ENCODE measurements at places on chromosomes 16 and 17.

DNA sequence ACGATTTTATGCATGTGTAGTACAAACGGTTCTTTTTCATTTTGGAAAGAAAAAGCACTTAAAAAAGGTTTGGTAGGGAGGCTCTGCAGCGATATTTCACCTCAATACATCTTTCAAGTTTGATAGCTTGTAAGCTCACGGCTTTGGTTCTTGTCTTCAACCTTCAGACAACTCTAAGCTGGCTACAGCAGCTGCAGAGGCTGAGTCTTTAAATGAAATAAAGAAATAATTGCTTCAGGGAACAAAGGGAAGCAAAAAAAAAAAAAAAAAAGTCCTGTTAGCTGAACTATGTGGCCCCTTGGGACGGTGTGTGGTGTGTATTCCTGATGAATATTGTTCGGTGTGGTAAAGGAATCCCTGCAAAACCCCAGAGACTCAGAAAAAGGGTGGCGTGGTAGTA lies 265.1 kb downstream of the NTN1 start:
- no peak for DNase-seq

- no peak for DNase-seq
These were observed 151.1 kb upstream of the WSCD1 start for GRCh38 chr17:5919089-5919488.

DNA sequence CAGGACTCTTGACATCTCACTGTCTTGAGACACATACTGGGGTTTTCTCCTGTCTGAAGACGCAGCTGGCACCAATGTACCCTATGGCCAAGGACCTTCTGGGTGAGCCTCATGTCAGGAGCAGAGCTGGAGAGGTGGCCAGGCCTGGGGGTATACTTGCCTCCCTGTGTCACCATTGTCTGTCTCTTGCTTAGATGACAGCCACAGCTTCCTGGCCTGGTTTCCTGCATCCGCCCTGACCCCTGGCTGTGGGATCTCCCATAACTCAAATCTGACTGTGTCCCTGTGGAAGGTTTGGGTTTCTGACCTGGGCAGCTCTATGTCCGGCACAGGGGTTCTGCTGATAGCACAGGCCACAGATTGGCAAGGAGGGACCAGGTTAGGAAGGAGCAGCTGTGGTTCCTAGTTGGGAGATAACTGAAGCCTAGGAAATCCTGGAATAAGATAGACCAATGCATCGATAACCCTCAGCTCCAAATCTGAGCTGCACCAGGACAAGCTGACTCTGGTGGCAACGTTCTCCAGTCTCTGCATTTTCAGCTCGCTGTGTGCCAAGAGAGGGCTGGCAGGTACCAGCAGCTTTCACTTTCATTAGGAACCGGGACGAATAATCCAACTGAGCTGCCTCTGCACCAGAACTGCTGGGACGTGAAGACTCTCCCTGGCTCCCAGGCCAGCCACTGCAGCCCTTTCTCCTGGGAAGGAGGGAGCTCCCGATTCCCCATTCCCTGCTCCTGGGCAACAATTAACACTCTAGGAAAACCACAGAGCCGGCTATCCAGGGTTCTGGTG lies 5.0 kb downstream of the DEXI start:
- no peak for DNase-seq

DNA sequence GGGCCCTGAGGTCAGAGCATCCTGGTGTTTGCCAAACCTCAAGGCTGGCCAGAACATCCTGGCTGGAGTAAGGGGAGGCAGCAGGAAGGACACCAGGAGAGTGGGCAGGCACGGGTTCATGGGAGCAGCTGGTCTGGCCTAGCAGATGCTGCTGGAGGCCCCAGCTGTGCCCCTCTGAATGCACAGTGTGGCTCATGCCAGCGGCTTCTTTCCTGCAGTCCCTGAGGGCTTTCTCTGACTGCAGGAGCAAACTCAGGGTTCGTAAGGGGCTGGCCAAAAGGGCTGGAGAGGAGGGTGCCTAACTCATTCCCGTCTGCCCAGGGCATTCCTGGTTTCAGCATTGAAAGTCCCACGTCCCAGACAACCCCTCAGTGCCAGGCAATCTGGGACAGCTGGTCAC lies 78.7 kb downstream of the ZDHHC7 start:
- DNase-seq = no peak

GRCh38 chr17:76326306-76326705 lies 18.2 kb upstream of the QRICH2 start:
- DNase-seq = no peak

DNA sequence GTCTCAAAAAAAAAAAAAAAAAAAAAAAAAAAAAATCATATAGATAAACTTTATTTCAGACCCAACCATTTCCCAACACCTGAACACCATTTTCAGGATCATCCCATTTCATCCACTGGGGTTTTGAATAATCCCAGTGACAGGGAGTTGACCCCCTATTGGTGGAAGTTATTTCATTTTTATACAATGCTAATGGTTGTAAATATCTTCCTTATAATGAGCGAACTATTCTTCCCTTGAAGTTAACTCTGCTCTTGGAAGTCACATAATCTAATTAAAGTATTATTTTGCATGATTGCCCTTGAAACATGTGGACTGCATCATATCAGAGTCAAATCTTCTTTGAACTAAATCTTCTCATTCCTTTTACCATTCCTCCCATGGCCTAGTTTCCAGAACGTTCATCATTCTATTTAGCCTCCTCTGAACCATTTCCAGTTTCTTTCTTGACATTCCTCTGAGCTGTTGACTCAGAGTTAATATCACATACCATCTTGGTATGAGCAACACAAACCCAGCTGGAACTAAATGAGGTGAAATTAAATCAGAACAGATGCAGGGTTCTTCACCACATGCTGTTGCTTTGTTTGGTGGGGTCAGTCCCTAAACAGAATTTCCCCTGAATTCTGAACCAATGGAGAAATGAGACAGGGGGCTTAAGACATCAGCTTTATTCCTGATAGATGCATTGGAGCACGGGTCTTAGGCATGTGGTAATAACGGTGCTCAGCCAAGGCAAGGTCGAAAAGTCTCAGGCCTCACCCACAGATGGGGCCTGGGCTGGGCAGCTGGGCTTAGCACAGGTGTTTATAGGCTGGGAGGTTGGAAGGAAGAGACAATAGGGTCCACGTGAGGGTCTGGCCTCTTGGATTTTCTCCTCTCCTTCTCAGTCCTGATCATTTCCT lies 8.9 kb downstream of the HSD17B2 start:
- DNase-seq = no peak

GRCh38 chr16:88653101-88653500 lies 2.2 kb upstream of the CYBA start:
- DNase-seq = no peak

DNA sequence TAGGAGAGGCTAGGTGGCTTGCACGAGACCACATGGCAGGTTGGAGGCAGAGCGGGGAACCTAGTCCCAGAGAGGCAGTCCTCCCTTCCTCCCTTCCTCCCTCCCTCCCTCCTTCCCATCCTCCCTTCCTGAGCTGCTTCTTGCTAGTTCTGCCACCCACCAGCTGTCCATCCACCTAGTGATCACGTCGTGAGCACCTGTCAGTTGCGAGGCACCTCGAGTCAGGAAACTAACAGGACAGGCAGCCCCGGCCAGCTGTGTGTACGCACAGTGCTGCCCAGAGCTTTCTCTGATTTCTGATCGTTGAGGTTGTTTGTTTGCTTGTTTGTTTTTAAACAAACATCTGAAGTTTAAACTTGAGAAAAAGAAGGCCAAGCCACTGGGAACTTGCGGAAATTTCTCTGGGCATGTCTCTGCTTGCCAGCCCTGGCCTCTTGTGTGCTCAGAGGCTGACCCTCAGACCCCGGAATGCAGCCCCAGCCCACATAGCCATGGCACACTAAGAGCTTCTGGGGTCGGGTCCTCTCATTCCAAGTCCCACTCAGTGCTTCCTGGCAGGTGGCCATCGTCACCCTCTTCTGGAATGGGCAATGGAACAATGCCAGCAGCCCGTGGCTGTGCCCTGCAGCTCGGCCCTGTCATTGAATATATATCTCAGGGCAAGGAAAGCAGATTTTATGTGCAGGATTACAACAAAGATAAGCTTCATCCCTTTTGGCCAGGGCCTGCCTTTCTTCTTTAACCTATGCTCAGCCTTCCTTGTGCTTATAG lies 174.0 kb downstream of the KATNIP start:
- DNase-seq = no peak

- no peak for DNase-seq
These were observed 143.7 kb downstream of the PMP22 start for GRCh38 chr17:15121426-15121825.
